ENCODE measurements at places on chromosomes 16 and 17.

- no peak for DNase-seq
Observed at GRCh38 chr16:87874639-87875427, 5.5 kb upstream of the SLC7A5 start.

GRCh38 chr17:10177913-10178505 lies 20.4 kb downstream of the GAS7 start:
- no peak for DNase-seq

DNA sequence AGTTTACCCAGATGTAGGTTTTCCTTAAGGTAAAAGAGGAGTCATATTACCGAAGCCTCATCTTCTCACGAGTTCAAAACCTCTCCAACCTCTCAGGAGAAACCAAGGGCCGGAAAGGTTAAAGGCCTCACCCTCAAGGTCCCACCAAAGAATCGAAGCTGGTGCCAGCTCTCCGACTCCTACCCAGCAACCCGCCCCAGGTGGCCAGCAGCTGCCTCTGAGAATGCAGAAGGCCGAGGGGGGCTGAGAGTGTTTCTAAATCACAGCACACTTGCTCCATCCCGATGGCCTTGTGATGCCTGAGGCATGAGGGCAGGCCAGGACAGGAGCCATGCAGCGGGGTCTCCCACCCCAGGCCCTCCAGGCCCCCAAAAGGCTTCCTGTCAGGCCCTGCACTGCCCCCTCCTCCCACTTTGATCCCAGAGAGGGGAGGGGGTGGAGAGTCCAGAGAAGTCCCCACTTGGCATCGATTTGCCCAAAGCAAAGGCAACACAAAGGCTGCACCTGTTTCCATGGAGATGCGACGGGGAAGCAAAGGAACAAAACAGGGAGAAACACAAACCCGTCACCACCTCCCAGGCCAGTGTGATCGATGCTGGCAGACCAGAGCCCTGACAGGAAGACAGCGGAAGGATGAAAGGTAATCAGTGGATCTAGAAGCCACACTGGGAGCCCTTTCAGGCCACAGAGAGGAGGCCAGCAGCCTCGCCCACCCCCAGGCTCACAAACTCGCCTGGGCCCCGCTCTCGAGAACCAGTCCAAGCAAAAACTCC lies 39.0 kb downstream of the CUEDC1 start:
- DNase-seq: no peak

DNA sequence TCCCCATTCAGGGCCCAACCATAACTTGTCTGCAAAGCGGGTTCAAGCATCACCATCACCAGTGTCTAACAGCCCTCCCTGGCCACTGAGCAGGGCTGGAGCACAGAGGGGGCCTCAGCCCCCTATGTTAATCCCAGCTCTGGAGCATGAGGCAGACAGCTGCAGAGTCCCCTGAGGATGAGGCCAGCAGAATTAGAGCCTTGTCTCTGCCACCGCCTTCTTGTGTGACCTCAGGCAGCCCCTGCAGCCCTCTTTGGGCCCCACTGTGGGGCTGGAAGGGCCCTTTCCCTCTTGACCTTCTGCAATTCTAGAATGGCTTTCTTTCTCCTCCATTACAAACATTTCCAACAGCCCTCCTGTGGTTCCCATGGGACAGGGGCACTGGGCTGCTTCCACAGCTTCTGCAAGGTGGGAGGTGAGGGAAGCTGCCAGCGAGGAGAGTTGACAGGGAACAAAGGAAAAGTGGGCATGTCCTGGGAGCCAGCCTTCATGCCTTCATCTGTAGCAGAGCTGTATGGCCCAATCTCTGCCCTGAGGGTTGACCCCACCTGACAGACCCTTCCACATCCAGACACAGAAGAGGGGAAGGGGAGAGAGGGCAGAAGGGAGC lies 65.7 kb downstream of the TMEM132E start:
- DNase-seq: no peak

DNA sequence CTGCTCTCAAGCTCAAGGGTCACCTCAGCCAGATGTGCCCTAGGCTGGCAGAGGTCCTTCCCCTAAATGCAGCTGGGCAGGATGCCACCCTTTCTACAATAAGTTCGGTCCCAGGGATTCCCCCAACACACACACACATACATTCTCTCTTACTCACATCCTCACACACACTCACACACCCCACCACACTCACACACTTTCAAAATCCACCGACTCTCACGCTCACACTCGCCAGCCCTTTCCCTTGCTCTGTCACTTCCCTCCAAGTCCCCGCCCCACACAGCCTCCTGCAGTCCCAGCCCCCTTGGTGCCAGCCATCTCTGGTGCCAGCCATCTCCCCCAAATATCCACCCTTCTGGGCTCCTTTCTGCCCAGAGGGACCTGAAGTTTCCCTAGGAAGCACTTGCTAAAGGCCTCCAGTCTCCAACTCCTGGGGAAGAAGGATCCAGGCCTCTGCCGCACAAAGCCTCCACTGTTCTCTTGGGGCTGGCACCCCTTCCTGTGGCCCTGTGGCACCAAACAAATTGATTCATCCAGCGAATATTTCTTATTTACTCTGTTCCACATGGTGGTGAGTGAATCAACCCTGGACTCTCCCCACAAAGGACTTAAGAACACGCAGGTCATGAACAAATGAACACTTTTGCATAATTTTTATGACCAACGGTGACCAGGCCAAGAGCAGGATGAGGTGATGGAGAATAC lies 3.8 kb upstream of the USP36 start:
- no peak for DNase-seq

DNA sequence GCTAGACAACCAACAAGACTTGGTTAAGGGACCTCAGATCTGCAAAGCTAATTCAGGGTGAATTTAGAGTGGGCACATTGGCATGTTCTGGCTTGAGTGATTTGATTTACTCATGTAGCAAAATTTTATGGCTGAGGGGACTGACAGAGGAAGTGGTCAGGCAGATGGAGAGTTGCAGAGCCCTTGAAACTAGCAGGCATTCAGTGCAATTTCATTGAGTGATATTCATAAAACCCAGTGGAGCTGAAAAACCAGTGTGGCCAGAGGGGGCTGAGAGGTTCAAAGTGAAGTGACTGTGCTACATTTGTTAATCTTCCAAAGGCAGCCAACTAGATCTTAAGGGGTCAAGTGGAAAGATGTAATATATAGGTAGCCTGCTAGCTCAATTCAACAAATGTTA lies 2.2 kb upstream of the TMEM94 start:
- DNase-seq: no peak

GRCh38 chr16:23296994-23297393 lies 5.1 kb upstream of the SCNN1B start:
- no peak for DNase-seq

DNA sequence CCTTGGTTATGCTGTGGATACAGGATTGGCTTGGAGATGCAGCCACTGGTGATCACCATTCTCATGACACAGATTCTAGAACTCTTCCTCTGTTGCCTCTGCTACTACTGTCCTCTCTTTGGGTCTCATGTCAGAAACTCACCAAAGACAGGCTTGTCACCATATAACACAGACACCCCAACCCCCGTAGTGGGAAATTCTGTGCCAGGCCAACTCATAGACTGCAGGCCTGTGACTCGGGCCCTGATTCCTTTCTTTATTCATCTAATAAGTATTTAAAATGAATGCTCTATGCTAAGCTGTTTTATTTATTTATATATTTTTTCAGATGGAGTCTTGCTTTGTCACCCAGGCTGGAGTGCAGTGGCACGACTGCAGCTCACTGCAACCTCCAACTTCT lies 9.5 kb downstream of the CYB5D2 start:
- DNase-seq: no peak

- no peak for DNase-seq
Observed at GRCh38 chr17:67620636-67621035, 97.1 kb upstream of the NOL11 start.

DNA sequence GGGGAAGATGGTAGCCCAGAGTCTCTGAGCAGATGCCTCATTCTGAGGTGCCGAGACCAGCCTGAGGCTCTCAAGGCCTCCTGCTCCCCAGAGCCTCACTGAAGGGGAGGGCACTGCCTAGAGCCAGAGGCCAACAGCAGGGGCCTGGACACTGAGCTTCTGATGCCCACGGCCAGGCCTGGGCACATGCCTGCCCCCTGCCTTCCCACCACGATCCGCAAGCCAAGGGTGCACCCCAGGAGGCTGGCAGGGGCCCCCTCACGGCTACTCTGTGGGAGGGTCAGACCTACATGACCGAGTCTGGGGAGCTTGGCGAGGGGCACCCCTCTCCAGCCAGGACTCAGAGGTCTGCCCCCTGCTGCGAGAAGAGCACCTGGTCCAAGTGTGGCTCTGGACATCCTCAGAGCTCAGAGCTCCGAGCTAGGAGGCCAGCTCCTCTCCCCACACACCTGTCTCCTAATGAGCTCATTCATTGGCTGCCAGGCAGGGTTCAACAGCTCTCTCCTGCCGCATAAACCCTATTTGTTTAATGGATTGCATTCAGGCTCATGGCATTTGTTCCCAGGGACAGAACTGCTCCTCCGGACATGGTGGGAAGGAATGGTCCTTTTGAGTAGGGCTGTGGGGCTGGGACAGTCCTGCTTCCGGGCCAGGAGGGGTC lies 13.9 kb downstream of the OTOP3 start:
- no peak for DNase-seq

GRCh38 chr16:83932955-83933673 lies 19.9 kb upstream of the OSGIN1 start:
- DNase-seq: no peak

GRCh38 chr16:81942007-81942601 lies 69.2 kb downstream of the SDR42E1 start:
- DNase-seq: no peak

DNA sequence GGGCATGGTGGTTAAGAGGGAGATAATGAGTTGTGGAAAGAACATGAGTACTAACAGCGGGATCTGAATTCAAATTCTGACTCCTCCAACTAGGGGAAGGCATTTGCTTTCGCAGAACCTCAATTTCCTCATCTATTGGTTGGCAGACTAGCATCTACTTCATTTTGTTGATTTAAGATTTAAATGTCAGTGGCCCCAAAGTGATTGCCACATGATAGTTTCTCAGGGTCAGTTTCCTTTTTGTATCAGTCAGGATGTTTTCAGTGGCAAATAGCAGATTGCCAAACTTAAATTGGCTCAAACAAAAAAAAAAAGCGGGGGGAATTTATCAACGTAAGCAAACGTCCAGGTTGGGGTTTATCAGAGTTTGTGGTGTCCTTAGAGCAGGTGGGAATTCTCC lies 25.1 kb upstream of the NOS2 start:
- no peak for DNase-seq

GRCh38 chr16:11870399-11870798 lies 19.1 kb upstream of the RSL1D1 start:
- no peak for DNase-seq

DNA sequence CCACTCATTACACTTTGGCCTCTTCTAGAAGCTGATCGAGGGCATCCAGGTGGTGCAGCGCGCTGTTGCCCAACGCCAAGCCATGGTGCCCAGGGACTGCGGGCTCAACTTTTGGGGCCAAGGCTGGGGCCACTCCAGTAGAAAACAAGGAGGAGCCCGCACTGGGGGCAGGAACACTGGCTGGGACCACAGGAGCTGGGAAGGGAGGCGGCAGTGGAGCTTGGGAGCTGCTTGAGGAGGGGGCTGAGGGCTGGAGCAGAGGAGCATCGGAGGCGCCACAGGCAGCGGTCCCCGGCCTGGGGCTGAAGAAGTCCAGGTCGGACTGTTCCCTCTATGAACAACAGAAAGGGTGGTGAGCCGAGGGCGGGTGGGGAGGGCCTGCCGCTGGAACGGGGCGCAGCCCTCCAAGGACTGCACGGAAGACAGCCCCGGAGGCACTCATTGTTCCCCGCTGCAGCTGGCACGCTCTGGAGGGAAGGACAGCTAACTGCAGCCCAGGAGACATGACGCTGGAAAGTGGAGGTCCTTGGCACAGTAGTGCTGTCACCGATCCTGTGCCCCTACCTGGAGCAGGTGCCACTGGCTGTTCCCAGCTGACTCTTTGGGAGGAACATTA lies 21.5 kb downstream of the GGA3 start:
- DNase-seq: no peak

- no peak for DNase-seq
Observed at GRCh38 chr17:61245706-61246135, 153.9 kb upstream of the TBX2 start.

DNA sequence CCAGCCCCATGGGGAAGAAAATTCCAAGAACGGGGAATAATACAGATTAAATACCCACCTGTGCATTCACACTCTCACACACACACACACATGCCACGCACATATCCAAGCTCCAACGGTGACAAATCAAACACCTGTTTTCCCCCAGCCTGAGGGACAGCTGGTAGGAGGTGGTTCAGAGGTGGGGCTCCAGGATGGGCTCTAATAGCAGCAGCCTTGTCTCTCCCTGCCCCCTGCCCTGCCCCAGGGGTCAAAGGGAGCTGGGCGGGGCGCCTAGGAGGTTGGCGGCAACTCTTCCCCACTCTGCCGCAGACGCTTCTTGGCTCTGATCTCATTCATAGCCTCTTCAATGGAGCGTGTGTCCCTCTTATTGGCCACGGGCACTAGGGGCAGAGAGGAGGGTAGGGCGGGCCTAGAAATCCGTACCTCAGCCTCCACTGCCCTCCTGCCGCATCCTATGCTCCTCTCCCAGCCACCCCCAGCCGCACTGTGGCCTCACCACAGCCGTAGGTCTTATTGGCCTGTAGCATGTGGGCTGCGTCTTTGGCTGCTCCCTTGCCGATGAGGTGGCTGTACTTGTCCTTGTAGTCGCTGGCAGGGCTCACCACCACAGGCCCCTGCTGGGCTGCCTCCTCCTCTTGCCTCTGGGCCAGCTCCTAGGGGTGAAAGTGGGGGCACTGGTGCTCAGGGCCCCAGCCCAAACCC lies 8.2 kb downstream of the SPAG7 start:
- DNase-seq: no peak

GRCh38 chr16:21673469-21673868 lies 9.7 kb downstream of the OTOA start:
- DNase-seq: no peak

DNA sequence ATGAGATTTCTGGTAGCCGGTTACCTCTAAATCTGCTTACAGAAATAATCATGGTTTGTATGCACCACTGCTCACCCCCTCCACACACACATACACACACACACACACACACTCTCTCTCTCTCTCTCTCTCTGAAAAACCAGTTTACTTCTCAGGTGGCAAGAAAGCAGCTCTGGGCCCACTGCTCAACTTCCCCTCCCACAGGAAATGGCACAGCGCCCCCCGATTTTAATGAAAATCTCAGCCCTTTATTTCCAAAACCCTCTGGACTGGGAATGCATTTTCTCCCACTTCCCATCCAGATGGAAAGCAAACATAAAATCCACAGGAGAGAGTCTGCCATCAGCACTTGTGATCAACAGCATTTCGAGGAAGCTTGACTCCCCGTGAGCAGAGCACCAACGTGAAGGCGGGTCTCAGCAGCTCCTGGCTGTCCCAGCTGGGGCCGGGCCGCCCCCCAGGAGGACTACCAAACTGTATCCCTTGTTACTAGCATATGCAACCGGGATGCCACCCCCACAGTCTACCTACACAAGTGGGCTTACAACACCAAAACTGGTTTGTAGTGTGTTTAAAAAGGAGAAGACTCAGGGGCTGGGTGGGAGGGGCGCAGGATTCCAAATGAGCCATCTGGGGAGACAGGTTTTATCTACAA lies 121.1 kb downstream of the SLC39A11 start:
- no peak for DNase-seq

Data from CD4-positive, alpha-beta T cell treated with Interleukin-21 for 1 hour (primary cell).